ENCODE measurements at places on chromosomes 6 and 20.

GRCh38 chr20:4014031-4014474 lies 1.3 kb downstream of the RNF24 start:
- peak; percentile 78 for DNase-seq

DNA sequence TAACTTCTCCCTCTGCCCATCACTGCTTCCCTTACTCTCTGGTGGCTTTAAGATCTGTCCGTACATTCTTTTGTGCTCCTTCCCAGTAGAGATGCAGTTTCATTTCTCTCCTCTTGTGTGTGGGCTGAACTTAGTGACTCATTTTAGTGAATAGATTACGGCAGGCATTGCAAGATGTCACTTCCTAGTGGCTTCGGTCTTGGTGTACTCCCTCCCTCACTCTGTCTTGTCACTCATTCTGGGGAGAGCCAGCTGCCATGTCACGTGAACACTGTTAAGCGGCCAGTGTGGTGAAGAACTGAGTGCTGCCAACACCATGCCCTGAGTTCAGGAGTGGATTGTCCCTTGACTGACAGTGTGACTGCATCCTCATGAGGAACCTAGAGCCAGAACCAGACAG lies 115.9 kb downstream of the OTOR start:
- no peak for DNase-seq

DNA sequence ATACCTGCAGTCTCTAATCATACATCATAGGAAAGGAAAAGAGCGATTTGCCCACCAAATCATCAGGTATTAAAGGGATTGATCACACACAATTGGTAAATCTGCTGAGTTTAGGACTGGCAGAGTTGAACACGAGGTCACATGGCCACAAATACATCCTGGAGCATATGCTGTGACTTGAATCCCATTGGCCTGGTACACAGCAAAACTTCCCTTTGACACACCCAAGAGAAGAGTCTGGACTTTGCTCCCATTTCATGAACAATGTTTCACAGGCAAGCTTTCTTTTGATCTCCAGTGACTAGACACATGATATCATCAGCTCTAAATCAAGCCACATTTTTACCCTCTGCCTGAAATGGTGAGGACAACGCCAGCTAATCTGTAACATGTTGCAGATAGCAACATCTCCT lies 117.9 kb downstream of the ISM1 start:
- DNase-seq: no peak

- DNase-seq: no peak
These were observed 107.0 kb downstream of the HIVEP1 start for GRCh38 chr6:12119085-12119588.

- no peak for DNase-seq
These were observed 7.9 kb downstream of the SDCBP2 start for GRCh38 chr20:1320902-1321653.

DNA sequence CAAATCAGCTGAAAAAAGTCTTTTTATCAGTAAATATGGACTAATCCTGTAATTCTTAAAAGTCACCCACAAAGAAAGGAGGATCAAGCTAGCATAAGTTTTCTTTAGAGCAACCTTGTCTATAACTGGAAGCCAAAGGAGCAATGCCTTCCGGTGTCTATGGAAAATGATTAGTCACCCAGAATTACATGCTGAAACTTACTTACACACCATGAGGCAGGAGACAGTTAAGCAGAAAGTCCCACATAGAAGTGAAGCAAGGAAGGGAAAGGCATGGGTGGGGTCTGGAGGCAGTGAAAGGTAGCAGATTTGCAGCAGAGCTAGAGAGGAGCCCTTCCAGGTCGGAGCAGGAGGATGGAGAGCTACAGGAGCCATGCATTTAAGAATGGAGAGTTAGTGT lies 153.7 kb upstream of the RIPOR2 start:
- DNase-seq: no peak

DNA sequence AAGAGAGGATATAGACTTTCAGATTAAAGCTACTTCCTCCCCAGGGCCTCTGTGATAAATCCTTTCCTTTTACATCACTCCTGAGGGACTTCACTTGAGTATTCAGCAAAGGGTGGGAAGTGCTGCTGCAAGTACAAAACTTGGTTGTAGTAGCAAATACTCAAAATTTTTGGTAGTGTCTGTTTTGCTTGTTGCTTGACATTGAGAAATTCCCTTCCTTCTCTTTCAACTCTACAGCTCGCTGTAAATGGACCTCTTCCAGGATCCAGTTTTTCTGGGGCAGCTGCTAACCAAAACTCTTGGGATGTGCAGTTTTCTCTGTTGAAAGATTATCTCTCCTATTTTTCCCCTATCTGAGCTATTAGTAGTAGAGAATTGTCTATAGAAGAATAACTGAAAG lies 472.0 kb downstream of the CD109 start:
- DNase-seq: no peak

- DNase-seq: no peak
These were observed 112.7 kb downstream of the KIF13A start for GRCh38 chr6:17874753-17875152.

DNA sequence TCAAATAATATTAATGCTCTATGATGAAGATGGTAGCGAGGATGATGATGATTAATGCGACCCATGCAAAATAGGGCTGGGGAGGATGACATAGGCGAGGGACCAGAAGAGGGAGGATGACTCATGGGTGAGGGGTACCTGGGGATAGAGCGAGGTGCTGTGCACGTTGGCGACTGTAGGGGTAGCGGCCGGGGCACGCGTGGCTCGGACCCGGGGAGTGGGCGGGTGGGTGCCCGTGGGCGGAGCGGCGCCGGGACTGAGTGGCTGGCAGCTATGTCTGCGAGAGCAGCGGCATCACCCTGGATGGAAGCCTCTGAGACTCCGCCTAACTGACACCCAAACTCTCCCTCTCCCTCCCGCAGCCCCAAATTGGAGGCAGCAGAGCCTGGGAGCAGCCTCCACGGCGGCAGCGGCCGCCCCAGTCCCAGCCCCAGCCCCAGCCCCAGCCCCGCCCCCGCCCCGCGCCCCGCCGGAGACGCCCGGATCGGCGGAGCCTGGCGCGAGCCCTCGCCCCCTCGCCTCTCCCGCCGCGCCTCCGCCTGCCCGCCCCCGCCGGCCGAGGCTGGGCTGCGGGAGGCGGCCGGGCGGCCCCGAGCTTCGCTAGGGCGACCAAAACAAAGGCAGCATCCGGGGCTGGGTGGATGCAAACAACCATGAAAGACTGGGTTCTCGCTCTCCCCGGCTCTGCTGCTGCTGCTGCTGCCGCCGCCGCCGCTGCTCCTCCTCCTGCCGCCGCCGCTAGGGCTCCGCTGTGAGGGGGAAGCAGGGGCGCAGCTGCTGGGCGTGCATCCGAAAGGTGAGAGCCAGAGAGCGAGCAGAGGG lies at the start of gene RIMS1:
TSS of gene RIMS1 (plus strand) at position 367 of the 822 bp plus-strand sequence. CDS start 474 bp downstream, outside the sequence.
- DNase-seq: peak; percentile 48

Measured in right hindlimb (tissue), 1 donor.